ENCODE measurements at places on chromosomes 6 and 20.

DNA sequence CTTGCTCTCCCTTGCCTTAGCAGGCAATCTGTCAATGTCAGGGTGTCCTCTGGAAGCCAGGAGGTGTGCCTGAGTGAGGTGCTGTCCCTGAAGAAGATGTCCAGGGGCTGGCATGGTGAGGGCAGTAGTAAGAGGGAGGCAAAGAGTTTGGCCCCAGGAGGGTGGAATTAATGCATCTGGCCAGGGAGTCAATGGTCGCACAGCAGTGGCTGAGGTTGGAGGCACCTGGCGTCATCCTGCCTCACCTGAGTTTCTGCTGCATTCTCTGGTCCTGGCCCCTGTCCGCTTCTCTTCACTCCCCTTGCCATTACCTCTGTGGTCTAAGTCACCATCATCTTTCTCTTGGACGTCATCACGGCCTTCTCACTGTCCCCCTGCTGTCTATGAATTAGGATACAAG, 206.6 kb downstream of the ZMYND8 start:
- DNase-seq = no peak

GRCh38 chr20:51752343-51752951, 15.7 kb downstream of the ATP9A start:
- no peak for DNase-seq

GRCh38 chr6:89302195-89302770, 12.8 kb downstream of the GABRR2 start:
- DNase-seq = no peak

GRCh38 chr6:97110149-97110548, 172.9 kb downstream of the MMS22L start:
- DNase-seq = no peak

- DNase-seq = no peak
Observed at GRCh38 chr6:150353445-150353844, 15.4 kb upstream of the IYD start.

GRCh38 chr6:88251301-88251700, 85.2 kb upstream of the CNR1 start:
- DNase-seq = no peak
